ENCODE measurements at places on chromosomes 2 and 18.

GRCh38 chr18:56139792-56140254 is 498.6 kb downstream of the TXNL1 start:
- no peak for DNase-seq

- DNase-seq: no peak
These were observed 6.1 kb downstream of the CHMP1B start for GRCh38 chr18:11857177-11857887.

GRCh38 chr2:85804583-85804982 is 50.8 kb downstream of the ATOH8 start:
- no peak for DNase-seq

DNA sequence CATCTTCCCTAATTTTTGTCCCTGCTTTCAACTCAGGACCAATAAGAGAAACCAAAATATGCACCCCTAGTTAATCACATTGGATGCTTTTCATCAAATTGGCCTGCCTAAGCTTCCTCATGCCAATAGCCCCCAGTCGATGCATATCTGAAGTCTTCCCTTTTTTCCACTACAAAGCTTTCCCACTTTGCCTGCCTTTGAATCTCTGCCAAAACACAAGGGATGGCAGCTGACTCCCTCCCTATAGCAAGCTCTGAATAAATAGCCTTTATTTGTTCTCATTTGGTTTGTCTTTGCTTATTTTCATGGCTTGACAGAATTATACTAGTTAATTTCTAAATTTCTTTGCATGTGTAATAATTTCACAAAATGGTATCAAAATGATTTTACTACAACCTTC is 621.2 kb downstream of the MBD2 start:
- DNase-seq: no peak

DNA sequence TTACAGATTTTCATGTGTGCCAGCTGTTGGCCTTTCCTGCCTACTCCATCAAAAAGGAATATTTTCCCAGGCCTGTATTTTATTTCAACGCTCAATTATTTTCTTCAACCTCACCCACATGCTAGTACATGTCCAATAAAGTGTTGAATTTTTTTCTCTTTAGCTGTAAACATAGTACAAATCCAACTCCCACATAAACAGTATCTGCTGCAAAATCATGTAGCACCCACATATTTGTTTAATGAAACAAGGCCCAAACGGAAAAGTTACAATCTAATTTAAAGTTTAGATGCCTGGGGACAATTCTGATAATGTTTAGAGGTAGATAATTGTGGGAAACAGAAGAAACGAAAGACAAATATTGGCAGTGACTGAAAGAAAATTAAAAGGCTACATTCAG is 275.4 kb upstream of the ACVR2A start:
- DNase-seq: no peak
